ENCODE measurements at places on chromosomes 11 and 22. TPM values are rescaled to one million over a fixed set of nuclear protein-coding genes. Genes with fewer than 3 reads are reported as not detected.

- H3K4me1 ChIP-seq: no peaks in the 10 kb centered on the region
- H3K36me3 ChIP-seq: no peaks in the 10 kb centered on the region
- no peak overlapping the region for H3K4me3 ChIP-seq
Observed at GRCh38 chr11:20964985-20965384, 295.6 kb downstream of the NELL1 start.

- DNase-seq: no peak
- no peak overlapping the region for H3K27ac ChIP-seq
- H3K4me3 ChIP-seq: no peak overlapping the region
- peaks cover 5% of the 10 kb centered on the region for H3K4me1 ChIP-seq
- H3K36me3 ChIP-seq: peaks cover 91% of the 10 kb centered on the region
- H3K27me3 ChIP-seq: no peaks in the 10 kb centered on the region
Observed at GRCh38 chr22:30943368-30943767, 25.2 kb downstream of the MORC2 start.

GRCh38 chr11:113675565-113675964 lies 30.5 kb downstream of the TMPRSS5 start:
- peak overlapping the region; percentile 84 for H3K27ac ChIP-seq
- DNase-seq: no peak
- H3K27me3 ChIP-seq: no peaks in the 10 kb centered on the region
- H3K4me3 ChIP-seq: peak overlapping the region; percentile 17
- no peaks in the 10 kb centered on the region for H3K36me3 ChIP-seq
- peaks cover 36% of the 10 kb centered on the region for H3K4me1 ChIP-seq

DNA sequence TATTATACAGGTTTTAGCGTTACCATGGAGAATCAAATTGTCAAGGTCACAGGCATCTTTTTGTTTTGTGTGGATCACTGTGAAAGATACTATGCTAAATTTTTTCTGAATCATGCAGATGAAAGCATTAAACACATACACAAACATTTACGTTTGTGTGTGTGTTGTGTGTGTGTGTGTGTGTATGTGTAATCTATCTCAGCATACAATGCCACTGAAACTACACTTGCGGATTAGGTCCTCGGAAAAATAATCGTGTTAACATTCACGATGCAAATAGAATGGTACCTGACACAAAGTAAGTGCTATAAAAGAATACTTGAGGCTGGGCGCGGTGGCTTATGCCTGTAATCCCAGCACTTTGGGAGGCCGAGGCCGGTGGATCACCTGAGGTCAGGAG lies 41.9 kb upstream of the TOP3B start:
- peaks cover 3% of the 10 kb centered on the region for H3K27me3 ChIP-seq
- H3K4me1 ChIP-seq: no peaks in the 10 kb centered on the region
- DNase-seq: no peak

The OR52I1 gene
- not detected for total RNA-seq

All from osteoblast (primary cell).